ENCODE measurements at places on chromosomes 6 and 20.
A peak's percentile ranks its signal among the peaks of the same experiment; 100 is the strongest.

DNA sequence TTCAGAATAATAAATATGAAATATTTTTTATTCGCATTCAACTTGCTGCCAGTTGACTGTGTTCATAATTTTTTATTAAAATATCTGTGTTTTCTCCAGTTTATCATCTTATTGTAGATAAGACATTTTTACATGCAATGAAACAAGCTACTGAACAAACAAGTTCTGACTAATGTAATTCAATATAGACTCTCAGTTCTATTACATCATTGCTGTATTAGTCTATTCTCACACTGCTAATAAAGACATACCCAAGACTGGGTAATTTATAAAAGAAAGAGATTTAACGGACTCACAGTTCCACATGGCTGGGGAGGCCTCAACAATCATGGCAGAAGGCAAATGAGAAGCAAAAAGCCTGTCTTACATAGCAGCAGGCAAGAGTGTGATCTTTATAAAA lies 1357.7 kb upstream of the CITED2 start:
- DNase-seq = no peak

- DNase-seq = peak; percentile 71
These were observed 576 bp downstream of the MAPK13 start for GRCh38 chr6:36130667-36131510.

DNA sequence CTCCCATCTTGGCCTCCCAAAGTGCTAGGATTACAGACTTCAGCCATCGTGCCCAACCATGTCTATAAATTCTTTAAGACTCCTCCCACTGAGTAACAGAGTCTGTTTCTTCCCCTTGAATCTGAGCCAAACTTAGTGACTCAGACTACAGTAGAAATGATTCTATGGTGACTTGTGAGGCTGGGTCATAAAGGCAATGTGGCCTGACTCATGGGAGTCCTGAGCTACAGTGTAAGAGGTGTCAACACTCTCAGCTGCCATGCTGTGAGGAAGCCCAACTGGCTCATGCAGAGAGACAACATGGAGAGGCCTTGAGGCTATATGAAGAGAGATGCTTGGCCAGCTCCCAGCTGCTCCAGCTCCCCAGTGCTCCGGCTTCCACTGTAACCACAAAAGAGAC lies 5.2 kb upstream of the NRSN2 start:
- no peak for DNase-seq

DNA sequence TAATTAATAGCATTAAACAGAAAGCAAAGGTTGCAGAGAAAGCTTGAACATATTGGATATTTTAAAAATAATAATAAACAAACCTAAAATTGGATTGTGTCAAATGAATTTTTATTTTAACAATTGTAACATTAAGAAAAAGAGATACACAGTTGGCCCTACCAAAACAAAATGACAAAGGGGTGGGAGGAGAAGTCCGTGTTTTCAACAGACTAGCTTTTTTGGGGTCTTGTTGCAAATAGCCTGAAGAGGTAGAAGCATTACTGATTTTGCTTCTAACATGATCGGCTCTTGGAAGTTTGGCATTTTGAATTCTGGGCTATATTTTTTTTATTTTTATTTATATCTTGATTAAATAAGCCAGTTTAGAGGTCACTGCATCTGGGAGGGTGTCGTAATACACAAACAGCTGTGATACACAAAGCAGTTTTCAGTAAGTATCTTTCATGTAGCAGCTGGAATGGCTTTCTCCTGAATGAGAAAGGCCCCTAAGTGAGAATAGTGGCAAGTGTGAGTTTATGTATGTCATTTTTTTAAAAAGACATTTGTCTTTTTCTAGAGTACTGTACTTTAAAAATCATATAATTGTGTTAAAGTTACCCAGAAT lies 85.5 kb upstream of the ZNF217 start:
- DNase-seq = no peak

DNA sequence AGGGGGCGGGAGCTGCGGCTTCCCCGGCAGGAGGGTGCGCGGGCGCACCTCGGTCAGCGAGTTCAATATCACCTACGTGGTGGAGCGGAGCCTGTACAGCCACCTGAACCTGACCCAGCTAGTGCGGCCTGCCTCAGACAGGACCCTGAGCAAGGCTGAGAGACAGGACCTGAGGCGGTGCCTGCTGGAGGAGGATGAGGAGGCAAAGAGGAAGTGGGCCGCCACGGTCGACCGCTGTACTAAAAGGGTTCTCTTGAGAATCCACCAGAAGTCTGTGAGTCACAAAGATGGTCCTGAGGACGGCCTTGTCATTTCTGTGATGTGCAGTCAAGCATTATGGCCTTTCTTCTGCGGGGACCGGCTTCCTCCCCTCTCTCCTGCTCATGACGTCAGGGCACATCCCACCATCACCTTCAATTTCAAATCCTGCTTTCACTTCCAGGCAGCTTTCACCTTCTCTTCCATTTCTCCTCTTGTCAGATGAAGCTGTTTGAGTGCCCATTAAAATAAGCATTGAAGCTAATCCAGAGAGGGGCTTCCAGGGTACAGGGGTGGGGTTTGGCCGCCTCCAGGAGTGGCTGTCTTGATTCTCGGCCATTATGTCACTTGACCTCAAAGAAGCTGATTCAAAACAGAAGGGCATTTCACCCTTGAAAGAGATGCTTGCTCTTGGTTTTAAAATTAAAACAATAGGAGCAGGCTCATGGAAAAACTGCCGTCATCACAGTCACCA lies 177.6 kb downstream of the SASH1 start:
- peak; percentile 66 for DNase-seq

- DNase-seq = no peak
These were observed 7.5 kb downstream of the ESF1 start for GRCh38 chr20:13777171-13777601.

DNA sequence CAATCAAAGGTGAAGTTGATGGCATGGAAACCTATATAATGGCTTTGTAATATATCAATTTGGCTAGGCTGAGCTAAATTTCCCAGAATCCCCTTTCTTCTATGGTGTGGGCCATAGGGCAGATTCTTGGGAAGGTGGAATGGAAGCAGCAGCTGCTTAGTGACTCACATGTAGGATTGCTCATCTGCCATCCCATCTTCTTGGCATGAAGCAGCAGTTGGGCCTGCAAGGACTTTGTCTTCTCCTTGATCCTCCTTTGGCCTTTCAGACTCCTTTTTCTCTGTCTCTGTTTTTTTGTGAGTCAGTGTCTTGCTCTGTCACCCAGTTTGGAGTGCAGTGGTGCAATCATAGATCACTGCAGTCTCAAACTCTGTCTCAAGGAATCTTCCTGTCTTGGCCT lies 52.6 kb upstream of the CEP162 start:
- no peak for DNase-seq

DNA sequence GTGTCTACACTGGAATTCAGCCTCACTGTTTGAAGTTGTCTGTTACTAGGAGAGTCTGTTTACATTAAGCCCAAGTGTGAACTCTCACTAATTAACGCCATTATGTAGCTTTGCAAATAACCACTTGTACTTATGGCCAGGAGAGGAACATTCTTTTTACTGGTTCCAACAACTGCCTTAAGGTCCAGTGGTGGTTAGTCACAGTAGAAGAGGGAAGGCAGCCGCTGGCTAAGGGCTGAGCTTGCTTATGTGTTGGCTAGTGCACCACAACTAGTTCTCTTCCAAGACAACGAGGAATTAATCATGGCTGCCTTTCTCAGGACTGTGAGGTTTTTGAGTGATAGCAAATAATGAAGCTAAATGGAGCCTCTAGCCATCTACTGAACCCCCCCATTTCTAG lies 14.9 kb upstream of the SLC22A23 start:
- DNase-seq = no peak

DNA sequence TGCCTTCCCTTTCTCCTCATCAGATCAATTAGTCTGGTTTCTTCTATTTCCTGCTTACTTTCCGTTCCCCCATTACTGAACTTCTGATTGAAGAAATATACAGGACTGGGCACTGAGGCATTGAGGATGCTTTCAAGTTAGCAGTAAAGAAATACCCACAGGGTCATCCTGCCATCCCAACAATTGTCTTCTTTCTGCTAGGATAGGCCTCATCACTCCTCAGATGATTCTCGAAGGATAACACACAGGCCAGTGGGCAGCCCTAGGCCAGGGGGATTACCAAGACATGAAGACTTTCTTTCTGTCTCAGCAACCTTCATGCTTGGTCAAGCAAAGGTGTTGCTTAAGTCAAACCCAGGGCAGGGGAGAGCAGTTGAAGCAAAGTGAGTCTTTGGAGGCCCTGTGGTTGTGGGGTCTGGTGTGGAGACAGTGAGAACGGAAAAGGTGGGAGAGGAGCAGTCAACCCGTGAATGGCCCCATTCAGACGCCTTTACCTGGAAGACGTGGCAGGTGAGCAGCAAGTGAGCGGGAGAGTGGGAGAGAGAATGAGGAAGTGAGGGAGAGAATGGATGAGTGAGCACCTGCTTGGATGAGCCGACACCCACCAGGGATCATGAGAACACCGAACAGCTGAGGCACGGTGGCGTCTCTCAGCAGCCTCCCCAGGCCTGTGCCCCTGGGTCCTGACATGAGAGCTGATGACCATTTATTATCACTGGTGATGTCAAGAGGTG lies 462.9 kb downstream of the PREX1 start:
- DNase-seq = no peak

DNA sequence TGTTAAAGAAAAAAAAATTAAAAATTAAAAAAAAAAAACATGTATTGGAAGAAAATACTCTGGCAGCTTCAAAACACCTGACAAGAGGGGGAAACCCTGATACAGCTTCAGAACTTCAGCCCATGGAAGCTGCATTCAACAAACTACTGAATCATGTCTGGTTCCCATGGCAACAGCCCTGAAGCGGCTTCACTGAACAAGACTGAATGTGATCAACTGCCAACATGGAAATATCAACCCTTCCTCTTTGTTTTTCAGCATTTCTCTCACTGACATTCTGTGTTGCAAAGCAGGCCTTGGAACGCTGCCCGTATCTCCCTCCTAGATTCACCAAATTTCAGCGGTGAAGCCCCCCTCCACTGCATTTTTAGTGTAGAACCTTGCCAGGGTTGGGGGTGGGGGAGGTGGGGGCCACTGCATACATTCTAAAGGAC lies 91.3 kb upstream of the SHLD1 start:
- peak; percentile 69 for DNase-seq

GRCh38 chr6:133965817-133966360 lies 12.9 kb downstream of the TBPL1 start:
- DNase-seq = no peak

GRCh38 chr20:22810030-22810429 lies 225.1 kb upstream of the SSTR4 start:
- no peak for DNase-seq

DNA sequence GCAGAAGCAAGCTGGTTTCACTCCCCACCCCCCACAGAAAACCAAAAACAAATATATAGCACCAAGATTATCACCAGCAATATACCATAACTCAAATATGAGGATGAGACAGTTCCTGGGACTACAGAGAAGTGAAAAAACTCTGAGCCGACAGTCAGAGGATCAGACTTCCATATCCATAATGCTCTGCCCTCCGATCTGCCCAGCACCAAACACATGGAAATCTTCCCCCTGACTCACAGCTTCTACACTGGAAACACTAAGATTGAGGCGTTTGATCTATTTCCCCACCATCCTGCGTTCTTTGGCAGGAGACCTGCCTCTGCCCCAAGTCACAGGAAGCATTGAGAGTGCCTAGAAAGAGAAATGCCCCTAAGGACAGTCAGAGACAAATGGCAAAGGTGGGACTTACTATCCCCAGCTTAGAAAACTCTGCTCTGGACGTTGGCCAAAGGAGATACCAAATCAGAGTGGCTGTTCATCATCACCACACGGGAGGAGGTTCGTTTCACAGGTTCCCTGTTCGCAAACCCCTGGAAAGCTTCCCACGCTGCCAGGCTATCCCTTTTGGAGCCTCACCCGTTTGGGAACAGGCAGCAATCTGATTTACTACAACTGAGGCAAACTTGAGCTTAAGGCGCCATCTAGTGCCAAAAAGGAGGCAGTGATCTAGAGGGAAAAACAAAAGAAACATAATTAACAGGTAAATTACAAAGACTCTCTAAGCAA lies 48.7 kb upstream of the SRSF6 start:
- no peak for DNase-seq

DNA sequence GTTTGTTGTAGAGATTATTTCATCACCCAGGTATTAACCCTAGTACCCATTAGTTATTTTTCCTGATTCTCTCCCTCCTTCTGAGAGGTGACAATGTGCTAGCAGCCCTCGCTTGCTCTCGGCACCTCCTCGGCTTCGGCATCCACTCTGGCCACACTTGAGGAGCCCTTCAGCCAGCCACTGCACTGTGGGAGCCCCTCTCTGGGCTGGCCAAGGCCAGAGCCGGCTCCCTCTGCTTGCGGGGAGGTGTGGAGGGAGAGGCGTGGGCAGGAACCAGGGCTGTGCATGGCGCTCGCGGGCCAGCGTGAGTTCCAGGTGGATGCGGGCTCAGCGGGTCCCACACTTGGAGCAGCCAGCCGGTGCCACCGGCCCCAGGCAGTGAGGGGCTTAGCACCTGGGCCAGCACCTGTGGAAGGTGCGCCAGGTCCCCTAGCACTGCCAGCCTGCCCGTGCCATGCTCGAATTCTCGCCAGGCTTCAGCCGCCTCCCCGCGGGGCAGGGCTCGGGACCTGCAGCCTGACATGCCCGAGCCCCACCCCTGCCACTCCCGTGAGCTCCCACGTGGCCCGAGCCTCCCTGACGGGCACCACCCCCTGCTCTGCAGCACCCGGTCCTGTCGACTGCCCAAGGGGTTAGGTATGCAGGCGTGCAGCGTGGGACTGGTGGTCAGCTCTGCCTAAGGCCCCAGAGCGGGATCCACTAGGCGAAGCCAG lies 221.9 kb downstream of the WDR27 start:
- no peak for DNase-seq

DNA sequence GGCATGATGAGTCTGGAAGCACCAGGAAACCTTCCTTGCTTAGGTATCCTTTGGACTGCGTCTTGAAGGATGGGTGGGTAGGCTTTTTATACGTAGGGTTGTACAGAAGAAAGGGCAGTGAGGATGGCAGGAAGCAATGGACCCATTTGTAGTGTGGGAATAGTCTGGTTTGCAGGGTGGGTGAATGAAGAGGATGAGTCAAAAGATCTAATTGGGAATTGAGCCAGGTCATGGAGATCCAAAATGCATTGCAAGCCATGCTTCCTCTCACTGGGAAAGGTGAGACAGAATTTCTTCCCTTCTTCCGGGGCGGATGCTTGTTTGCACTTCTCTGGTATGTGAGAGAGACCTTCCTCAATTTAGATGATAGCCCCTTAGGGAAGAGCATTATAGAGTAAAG lies 10.1 kb upstream of the BTBD3 start:
- DNase-seq = no peak

GRCh38 chr6:126773112-126773805 lies 345.2 kb upstream of the RSPO3 start:
- no peak for DNase-seq

- DNase-seq = no peak
These were observed 61.6 kb downstream of the RIPOR2 start for GRCh38 chr6:24874128-24874527.

DNA sequence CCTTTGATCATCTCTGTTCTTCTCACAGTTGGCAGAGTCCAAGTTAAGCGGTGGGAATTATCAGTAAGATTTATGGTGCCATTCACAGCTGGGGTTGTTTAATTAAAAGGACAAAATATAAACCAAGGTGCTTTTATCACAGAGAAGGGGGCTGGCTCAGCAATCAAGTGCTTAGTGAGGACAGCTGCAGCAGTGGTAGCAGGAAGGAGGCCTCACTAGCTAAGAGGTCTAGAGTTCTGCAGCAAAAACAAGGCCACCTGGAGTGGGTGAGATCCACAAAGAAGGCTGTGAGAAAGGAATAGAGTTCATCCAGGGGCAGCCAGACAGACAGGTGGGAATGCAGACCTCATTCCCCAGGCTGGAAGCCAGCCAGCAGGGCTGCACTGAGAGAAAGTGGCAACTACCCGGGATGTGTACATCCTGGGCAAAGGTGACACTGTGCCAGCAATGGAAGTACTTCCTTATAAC lies 37.1 kb downstream of the PIGU start:
- DNase-seq = no peak

All from psoas muscle (tissue), 8 donors.